ENCODE measurements at places on chromosomes 5 and 9.

DNA sequence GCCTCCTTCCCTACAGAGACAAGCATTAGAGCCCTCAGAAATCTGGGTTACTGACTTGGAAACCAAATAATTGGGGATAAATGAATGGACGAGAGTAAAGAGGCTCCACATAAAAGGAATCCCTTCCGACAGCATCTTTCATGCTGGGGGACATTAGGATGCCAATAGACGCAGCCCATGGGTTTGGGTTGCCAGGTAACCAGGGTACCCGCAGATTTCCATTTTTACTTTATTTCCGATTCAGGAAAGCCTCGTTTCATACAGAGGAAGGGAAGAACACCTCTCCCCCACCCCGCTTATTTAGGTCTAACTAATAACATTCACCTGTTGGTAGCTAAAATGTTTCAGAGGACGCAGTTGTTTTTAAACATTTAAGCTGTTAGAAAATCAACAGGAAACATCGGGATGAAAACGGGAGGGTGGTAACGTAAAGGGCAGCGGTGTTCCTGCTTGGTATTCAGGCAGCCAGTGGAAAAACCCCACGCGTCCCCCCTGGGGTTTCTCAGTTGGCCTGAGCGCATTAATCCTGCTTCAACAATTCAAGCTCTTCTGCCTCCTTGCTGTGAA lies 179.5 kb downstream of the YTHDC2 start:
- no peak for DNase-seq

GRCh38 chr9:5438301-5439162 lies 807 bp upstream of the PLGRKT start:
- DNase-seq, result no peak

- no peak for DNase-seq
These were observed 103.3 kb upstream of the BOD1 start for GRCh38 chr5:173719731-173720082.

DNA sequence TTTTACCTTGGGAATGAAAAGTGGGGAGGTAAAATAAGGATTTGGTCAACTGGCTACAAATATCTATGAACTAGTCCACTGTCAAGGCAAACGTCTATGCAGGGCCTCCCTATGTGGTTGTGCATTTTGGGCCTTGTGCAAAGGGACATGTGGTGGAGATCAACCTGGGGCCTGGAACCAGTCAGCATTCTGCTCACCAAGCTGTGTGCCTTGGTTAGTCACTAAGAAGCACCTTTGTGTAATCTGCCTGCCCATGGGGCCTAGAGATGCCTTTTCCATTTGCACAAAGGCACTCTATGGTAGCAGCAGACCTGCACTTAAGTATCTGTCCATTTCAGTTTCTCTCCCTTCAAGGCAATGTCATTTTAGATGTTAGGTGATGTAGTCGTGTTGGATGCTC lies 184.0 kb downstream of the GNAQ start:
- no peak for DNase-seq

DNA sequence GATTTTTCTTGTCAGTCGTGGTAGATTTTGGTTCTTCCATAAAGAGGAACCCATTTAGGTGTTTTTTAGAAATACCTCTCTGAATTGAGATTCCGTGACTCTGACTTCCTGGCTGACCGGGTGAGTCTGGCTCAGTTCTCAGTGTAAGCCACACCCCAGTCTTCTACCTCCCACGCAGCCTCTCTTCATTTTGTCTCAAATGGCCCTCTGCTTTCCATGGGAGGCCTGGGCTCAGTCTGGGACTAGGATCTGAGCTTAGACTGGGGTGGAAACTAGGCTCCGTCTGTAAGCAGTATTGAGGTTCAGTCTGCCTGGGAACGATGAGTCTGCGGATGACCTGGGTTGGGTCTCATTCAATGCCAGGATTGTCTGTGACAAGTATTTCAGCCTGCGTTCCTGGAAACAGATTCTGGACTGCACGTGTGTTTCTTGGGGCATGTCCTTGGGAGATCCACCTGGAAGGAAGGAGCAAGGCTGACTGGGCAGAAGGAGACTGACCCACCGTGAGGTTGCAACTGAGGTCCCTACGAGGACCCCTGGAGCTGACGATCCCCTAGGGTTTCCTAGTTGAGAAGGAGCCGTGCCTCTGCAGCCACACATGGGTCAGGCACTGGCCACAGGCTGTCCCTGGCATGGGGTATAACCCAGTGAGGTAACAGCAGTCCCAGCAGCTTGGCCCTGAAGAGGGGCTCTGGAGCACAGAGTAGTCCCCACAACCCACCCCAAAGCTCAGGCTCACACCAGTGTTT lies 12.4 kb upstream of the CRB2 start:
- DNase-seq, result no peak

DNA sequence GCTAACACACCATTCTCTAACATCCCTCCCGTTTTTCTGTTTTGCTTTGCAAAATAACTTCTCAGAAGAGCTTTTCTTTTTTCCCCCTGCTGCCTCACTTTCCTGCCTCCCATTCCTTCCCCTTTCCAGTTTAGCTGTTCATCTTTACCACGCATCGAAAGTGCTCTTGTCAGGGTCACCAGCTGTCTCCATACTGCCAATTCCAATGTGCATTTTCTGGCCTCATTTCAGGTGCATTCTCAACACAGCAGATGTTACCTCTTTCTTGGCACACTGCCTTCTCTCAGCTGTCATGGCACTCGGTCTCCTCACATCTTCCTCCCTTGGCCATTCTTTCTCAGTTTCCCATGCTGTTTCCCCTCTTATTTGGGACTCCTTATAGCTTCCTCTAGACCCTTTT lies 9.5 kb downstream of the ARSK start:
- DNase-seq, result no peak

GRCh38 chr9:134725605-134725940 lies 84.0 kb downstream of the COL5A1 start:
- DNase-seq, result no peak

GRCh38 chr9:96294159-96294545 lies 7.8 kb downstream of the HSD17B3 start:
- no peak for DNase-seq

GRCh38 chr5:72282878-72283277 lies 37.2 kb downstream of the MRPS27 start:
- no peak for DNase-seq

GRCh38 chr5:21154526-21154925 lies 1166.5 kb upstream of the CDH18 start:
- DNase-seq, result no peak

DNA sequence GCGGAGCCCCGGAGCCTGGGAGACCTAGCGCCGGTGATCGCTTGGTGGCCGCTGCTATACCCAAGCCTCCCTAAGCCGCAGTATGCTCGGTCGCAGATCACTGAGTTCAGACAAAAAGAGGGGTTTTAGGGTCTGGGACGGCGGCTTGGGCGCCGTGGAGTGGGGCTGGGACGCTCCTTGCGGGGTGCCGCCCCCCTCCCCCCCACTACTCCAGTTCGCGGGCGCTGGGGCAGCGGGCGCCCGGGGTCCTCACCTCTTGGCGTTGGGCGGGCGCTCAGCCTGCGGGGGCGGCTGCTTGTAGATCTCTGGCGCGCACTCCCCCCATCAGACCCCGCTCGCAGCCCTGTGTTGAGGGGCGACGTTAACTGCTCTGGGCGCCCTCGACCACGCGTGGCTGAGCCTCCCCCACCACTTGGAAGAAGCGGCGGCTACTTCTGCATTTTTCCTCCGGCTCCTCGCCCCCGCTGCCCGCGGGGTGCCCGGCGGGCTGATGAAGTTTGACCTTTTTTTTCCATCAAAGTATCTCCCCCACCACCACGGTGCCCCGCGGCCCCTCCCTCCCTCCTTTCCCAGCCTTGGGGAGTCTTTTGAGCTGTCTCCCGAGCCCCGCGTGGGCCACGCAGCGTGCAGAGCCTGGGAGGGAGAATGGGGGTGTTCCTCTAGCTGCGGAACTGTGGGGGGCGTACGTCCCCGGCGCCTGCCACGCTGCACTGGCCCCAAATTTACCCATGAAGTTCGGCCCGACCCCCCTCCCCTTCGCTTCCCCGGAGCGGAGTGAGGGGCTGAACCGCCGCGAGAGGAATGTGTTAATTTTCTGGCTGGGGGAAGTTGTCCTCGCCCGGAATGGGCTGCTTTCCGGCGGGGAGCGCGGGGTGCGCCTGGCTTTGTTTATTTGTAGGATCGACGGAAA lies 1.2 kb downstream of the CXXC5 start:
- DNase-seq, result no peak

GRCh38 chr5:53547226-53547625 lies 13.2 kb upstream of the NDUFS4 start:
- DNase-seq, result no peak

DNA sequence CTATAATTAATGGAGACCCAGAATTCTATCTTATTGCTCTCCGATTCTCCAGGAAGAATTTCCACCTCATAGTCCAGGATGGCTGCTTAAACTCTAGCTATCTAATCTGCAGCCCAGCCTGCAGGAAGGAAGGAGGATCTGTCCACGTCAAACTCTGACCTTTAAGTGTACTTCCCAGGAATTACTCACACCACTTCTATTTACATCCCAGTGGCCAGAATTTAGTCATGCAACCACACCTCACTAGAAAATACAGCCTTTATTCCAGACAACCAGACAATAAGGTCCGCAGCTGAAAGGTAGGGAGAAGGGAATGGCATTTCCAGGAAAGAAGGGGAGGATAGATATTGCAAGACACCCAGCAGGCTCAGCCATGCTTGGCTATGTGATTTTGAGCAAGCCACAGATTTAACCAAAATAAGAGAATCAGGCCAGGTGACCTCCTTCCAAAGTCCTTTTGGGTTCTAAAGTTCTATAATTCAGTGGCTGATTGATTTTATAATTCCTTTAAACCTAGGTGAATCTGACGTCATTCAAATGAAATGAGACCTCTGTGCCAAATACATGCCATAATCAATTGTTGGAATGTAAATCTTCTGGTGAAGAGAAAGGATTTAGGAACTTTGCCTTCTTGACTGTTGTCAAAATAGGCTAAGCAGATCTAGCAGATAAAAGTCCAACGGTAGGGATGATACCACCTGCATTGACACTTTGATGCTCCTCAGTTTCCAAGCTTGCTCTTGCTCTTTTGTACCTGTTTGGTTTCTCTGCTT lies 3.7 kb upstream of the DENND1A start:
- DNase-seq, result no peak

DNA sequence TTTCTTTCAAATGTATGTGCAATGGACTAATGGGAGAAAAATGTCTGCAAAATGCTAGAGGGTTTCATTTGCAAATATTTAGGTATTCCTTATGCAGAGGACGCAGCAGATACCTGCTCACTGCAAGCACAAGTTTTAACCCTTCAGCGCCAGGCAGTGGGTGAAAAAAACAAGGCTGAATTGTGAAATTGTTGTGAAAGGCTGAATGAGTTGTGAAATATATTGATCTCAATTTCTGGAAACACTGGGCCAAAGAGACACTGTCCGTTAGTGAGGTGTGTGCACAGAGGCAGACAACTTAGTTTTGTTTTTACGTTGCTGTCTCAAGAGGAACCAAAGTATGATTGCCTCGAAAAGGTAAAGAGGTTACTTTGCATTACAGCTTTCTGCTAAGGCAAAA lies 18.8 kb downstream of the FUBP3 start:
- no peak for DNase-seq

- no peak for DNase-seq
These were observed 131.7 kb downstream of the ADAMTS16 start for GRCh38 chr5:5271786-5272321.

- peak; percentile 83 for DNase-seq
These were observed 1.8 kb downstream of the POU4F3 start for GRCh38 chr5:146340260-146341081.

GRCh38 chr9:9920425-9921060 lies 692.3 kb downstream of the PTPRD start:
- DNase-seq, result no peak

- no peak for DNase-seq
These were observed 51.9 kb upstream of the RAI14 start for GRCh38 chr5:34604119-34604675.

GRCh38 chr5:146890731-146891440 lies 12.3 kb upstream of the PPP2R2B start:
- DNase-seq, result no peak

DNA sequence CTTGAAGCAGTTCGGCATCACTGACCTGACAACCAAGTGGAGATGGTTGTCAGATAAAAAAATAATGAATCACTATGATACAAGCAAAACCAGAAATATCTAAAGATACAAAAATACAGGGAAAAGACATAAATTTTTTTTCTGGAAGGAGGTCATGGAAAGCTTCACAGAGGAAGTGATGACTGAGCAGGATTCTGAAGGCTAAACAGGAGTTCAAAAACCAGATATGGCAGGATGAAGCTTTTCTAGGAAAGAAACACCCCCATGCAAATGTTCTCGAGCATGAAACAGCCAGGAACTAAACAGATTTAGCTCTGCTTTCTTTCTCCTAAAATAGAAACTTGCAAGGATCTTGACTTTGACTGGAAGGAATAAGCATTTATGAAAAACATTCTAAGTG lies 60.7 kb upstream of the IFNE start:
- no peak for DNase-seq

DNA sequence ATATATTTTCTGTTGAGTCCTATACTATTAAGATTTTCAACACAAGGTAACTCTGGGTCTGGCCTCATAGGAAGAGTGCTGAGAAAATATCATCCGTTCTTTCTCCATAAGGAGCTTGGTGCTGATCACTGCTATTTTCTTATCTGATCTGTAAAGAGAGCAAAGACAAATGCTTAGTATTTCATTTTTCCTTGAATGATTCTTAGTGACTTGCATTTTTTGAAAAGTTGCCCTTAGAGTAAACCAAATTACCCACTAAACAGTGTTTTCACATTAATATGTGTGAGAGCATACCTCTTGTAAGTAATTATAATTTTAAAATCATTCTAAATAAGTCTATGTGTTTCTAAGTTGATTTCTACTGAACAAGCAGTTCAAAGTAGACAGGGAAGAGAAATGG lies 121.3 kb upstream of the CTSV start:
- DNase-seq, result no peak

GRCh38 chr5:173884402-173885053 lies 3.6 kb upstream of the CPEB4 start:
- DNase-seq, result no peak

DNA sequence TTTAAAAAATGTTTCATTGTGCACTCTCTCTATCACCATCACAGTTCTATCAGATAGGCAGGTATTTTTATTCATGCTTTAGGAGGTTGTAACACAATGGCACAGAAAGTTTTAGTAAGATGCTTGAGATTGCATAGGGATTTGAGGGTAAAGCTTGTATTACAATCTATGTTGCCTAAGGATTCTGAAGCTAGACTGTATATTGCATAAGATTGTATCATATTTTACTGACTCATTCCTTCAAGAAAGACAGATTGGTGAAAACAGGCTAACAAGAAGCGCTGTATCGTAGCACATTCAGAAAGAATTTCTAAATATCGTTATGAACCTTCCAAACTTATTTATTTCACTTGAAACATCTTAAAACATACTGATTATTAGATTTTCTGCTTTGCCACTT lies 577.7 kb downstream of the EBF1 start:
- DNase-seq, result no peak

- no peak for DNase-seq
These were observed 56.4 kb downstream of the KIF4B start for GRCh38 chr5:155069961-155070360.

- no peak for DNase-seq
These were observed 24.3 kb downstream of the FBXW2 start for GRCh38 chr9:120768886-120769285.

All from right forelimb (tissue), 1 donor.